Inflammatory macrophage treated with lipopolysaccharide for 4 hours (primary cell): ENCODE measurements at places on chromosomes 7 and 10.
A peak's percentile ranks its signal among the peaks of the same experiment; 100 is the strongest.

DNA sequence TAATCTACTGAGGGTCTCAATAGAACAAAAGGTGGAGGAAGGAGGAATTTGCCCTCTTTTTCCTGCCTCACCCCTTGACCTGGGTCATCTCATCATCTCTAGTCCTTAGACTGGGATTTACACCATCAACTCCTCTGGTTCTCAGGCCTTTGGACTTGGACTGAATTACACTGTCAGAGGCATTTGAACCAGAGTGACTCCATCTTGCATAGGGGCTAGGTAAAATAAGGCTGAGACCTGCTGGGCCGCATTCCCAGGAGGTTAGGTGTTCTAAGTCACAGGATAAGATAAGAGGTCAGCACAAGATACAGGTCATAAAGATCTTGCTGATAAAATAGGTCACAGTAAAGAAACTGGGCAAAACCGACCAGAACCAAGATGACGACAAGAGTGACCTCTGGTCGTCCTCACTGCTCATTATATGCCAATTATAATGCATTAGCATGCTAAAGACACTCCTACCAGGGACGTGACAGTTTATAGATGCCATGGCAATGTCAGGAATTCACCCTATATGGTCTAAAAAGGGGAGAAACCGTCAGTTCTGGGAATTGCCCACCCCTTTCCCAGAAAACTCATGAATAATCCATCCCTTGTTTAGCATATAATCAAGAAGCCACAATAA is 84.0 kb downstream of the C1GALT1 start:
- no peak for DNase-seq

DNA sequence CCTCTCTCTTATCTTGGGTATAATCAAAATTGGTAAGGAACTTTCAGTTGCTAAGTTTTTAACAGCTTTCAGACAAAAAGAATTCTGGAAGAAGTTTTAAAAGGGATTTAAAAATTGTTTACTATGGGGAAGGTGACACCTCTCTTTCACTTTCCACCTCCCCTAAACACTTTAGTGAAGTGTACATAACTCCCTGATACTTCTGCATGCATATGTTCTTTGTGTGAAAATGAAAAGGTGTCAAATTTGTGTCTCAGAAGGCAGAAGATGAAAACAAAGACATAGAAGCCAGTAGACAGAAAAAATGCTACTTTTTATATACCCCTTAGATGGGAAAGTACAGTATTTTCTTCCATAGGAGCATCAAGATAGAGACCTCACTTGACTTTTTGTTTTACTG is 117.8 kb downstream of the TMEM26 start:
- no peak for DNase-seq

GRCh38 chr7:92423710-92424131 is 23.6 kb upstream of the GATAD1 start:
- DNase-seq = peak; percentile 70

- DNase-seq = peak; percentile 48
These were observed 3.5 kb downstream of the SH2D4B start for GRCh38 chr10:80540981-80541750.

DNA sequence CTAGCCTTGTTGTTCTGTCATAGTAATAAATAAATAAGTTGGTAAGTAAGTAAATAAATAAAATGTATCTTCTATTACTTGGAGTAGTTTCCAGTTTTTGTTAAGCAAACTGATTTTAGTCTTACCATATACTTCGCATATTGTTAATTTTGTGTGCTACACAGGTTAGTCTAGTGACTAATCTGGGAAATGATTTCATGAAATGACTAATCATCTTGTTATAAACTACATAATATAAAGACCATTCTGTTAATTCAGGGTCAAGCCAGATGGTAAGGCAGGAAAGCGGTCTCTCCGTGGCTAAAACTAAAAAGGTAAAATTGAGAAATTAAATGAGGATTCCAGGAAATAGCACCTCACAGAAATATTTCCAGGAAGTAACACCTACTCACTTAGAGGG is 58.5 kb upstream of the FOXP2 start:
- DNase-seq = no peak

DNA sequence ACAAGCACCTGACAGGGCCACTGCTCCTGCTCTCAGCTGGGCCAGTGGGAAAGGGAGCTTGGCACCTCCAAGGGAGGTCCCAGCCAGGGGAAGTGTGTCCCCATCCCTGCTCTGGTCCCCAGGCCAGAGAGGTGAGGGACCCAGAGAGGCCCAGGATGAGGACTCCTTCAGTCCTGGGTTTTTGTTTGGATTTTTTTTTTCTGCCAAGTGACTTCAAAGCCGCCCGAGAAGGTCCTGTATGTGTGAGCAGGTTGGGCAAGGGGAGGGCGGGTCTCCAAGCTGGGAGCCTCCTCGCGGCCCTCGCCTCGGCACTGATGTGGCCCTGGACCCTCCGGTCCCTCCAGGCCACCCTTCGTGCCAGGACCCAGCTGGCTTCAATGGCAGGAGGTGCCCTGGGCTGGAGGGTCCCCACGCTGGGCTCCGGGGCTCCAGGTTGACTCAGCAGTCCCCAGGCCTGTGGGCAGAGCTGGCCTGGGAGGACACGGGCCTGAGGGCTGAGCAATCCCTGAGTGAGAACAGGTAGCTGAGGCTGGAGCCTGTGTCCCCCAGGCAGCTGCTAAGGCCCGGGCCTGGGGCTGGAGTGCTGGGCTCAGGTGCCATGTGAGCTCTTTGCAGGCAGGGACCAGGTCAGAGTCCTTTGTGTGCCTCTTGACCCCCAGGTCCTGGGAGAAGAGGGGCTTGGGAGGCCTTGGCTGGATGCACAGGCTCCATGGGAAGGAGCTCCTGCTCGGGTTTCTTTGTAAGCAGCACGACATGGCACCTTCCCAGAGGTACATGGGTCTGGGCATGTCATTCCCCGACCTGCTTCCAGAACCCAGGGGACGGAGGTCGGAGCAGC is 140.6 kb downstream of the FAM53B start:
- no peak for DNase-seq

DNA sequence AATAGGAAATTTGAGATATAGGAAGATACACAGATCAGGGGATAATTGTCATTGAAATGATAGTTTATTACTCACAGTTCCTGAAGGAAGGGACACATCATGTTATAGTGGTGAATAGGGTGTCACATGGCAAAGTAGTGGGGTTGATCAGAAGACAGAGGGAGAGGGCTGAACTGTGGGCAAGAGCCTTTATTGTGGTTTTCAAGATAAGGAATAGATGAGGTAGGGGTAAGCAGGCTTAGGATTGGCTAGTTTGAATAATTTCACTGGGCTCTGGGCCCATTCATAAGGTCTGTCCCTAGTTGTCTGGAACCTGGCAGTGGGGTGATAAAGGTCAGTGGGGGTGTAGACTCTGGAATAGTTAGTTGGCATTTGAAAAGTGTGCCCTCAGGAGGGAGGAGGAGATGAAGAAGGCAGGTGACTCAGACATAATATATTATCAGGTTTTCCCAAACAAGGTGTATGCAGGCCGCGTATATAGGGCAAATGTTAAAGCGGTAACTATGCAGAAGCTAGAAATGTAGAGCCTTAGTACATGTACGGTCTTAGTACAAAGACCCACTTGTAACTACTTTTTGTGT is 18.5 kb downstream of the FGL2 start:
- no peak for DNase-seq

GRCh38 chr10:71472466-71472865 is 75.7 kb downstream of the CDH23 start:
- DNase-seq = no peak

- DNase-seq = no peak
These were observed 28.3 kb downstream of the ZNF365 start for GRCh38 chr10:62402508-62402907.

GRCh38 chr10:102460836-102461186 is 9.5 kb upstream of the C10orf95 start:
- no peak for DNase-seq

DNA sequence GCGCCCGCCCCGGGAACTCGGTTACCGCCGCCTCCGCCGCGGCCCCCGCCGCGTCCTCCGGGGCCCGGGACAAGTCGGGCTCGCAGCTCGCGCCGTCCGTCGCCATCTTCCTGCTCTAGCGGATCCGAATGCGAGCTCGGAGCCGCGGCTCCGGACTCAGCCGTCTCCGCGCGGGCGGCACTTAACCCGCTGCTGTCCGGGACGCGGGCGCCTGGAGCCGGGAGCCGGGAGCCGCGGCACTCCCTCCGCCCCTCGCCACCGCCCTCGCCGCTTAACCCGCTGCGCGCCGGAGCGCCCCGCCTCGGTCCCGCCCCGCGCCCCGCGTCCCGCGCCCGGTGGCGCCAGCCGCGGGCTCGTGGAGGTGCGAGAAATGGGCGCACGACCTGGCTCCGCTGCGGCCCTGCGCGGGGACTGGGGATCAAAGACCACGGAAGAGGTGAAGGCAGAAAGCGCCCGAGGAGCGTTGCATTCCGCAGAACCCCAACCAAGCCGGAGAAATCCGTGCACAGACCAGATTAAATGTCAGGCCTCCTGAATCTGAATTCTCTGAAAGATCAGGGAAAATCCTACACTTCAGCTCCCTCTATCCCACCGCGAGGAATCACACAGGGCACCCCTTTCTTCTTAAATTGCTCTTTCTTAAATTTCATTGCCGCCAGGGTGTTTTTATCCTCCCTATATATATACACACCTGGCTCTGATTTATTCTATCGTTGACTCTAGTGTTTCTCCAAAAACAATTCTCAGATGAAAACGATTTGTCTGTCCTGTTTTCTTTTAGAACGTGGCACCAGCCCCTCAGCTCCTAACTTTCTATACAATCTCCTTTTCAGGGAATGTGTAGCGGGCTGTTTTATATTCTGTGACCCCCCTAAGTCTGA is at the start of gene CTTNBP2:
Gene CTTNBP2 (minus strand): TSS at position 132 of the 881 bp plus-strand sequence. CDS start 26 bp downstream, at position 106.
- peak; percentile 7 for DNase-seq

DNA sequence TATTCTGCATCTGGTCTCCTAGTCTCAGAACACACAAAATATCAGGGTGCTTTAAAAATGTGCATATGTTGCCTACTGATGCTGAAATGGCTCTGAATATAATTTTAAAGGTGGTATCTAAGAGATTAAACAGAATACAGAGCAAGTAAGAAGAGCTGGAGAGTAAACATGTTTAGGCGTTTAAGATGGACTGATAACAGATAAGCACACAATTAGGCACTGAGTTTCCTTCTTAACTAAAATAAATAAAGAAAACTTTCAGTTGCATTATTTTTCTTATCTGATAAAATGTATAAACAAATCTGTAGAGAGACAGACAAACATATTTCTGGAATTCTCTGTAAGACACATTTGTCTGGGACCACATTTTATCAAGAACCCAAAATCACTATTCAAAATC is 35.6 kb upstream of the DGKB start:
- no peak for DNase-seq

DNA sequence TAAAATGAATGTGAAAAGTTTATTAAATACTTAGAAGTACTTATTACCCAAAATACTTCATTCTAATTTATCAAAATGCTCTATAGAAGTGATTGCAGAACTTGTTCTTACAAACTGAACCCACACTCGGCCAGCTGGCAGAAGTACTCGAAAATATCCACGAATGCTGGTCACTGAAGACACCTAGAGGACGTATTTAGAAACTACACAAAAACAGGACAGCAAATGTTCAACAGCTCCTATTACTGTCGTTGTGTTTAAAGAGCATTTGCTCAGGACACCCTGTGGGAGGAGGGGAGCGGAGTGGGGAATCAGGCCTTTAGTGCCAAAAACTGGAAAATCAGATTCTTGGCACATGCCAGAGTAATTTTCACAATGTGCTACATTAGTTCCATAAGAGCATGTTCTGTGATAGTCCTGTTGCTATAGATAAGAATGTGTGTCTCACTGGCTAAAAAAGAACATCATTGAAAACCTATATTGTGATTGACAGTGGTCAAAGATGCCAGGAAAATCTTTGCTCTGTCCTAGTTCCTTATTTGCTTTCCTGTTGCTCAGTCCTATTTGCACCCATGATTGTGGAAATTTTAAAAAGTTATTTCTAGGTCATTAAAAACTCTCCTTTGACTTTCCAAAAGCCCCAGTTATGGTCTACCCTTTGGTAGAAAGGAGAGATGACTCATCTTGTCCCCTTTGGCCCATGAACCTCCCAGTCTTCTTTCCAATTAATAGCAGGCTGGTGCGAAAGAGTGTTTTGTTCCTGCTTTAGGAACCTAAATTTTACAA is 49.0 kb upstream of the NRBF2 start:
- peak; percentile 81 for DNase-seq

- no peak for DNase-seq
These were observed 20.4 kb downstream of the PPP2R2D start for GRCh38 chr10:131921184-131921583.

DNA sequence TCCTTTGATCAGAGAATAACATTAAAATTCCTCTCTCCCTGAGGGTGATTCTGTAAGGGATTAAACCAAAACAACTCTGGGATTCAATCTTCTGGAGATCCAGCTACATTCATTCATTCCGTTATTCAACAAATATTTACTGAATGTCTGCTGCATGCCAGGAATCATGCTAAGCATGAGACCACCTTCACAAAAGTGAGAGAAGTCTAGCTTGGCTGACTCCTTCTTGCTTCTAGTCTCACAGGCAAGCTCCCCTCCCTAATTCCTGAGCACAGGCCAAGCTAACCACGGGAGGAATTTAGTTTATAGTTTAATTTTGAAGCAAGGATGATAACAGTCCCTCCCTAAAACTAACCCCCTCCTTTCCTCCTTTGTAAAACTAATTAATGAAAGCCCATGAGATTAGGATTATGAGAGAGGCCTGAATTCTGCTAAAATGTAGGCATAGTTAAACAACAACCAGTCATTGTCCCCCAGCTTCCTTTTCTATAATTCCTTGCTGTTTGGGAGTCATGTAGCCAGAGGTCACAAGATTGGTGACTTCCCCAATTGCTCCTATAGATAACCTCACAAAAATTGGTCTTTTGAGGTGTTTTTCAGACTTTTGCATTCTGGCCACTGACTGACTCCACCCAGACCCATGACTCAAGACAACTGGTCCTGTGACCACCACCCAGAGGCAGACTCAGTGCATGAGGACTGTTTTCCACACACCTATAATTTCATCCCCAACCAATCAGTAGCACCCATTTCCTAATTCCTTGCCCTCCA is 113.5 kb downstream of the ITGB8 start:
- DNase-seq = peak; percentile 92

- DNase-seq = no peak
These were observed 166.2 kb downstream of the AVL9 start for GRCh38 chr7:32661501-32661900.

DNA sequence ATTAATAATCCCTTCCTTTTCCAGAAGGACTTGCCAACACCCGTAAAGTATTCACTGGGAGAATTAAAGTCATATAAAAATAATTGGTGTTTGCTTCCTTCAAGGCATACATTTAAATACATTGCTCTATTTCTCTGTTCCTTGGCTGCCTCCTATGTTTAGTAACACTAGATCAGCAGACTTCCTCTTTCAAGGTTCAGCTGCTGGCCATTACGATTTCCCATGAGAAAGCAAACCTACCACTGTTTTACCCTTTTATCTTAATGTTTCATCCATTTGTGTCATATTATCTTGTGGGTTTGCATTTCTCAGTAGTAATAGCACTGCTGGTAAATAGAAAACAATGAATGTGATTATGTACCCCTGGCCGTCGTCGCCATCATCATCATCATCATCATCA is 313.8 kb upstream of the BMPER start:
- DNase-seq = peak; percentile 4
